ENCODE measurements at places on chromosomes 1 and 21.

GRCh38 chr1:58363585-58363984 is 182.9 kb downstream of the OMA1 start:
- DNase-seq: no peak

- no peak for DNase-seq
These were observed 31.1 kb downstream of the MRAP start for GRCh38 chr21:32329776-32330175.

GRCh38 chr1:4664606-4665005 is 10.2 kb downstream of the AJAP1 start:
- no peak for DNase-seq

- DNase-seq: no peak
These were observed 15.7 kb downstream of the REG4 start for GRCh38 chr1:119795261-119796200.

DNA sequence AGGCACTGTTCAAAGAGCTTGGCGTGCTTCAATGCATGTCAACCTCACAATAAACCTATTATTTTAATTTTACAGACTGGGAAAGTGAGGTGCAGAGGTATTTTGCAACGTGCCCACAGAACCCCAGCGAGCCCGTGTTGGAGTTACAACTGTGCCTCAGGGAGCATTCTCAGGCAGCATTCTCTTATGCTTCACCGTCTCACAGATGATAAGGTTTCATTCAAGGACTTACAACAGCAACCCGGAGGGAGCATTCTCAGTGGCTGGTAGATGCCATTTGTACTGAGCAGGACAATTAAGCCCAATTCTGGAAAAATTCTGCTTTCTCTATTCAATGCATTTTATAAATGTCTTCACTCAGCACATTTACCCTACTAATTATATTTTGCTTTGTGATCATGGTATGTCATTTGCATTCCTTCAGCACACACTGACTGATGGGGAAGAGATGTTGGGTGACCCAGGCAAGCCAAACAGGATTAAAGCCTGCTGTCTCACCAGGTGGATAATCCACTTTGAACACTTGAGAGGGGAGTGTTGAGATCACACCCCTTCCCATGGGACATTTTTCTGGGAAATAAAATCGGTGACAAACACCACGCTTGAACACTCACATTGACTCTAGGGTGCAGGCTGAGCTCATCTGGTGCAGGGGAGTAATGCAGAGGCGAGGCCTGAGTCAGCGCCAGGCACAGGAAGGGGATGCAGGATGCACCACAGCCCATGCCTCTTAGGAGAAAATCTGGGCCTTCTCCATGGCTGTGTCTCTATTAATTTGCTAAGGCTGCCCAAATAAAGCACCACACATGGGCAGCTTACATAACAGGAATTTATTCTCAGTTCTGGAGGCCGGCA is 113.9 kb downstream of the CLIC6 start:
- no peak for DNase-seq

DNA sequence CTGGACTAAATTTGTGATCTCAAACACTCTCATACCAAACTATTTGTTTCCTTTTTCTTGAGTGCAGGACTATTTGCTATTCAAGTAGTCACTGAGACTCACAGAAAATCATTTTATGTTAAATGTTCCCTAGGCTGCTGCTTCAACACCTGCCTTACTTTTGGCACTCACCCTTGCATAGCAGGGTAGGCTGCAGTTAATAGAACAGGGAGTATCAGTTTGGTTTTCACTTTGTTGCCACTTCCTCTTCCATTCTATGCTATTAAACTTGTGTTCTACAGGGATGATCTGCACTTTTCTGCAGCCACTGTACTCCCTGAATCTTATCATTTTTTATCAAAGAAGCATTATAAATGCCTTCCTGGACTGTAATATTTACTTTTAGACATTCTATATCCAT is 148.7 kb upstream of the PRMT6 start:
- DNase-seq: no peak

DNA sequence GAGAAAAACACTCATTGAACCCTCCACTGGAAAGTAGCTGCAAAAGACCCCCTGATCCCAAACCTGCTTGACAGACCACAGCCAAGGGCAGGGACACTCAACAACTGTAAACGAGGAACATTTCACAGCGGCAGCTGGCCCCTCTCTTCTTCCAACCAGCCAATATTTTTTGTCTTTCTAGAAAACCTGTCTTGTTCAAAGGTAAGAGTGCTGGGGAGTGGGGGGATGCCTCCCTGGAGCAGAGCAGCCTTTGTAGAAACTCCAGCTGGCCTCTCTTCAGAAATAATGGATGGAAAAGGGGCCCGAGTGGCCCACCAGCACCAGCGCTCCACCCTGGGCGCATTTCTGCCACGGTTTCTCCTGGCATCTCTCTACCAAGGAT is 384.0 kb downstream of the RRAGC start:
- no peak for DNase-seq

DNA sequence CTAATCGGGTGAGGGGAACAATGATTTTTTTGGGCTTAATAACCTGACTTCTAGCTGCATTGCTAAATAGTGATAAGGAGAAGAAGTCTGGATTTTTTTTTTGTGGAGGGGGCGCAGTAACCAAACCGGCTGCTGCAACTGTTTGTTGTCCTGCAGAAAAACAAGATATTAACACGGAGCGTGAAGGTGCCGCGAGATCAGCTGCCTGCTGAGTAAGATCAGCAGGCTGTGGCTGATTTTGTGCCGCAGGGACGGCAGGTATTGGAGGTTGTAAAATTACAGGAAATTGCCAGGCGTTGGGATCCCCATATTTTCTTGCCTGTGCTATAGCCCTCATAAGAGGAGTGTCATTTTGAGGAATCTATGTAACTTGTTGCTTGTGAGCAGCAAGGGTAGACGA is 8.7 kb upstream of the LRRC47 start:
- no peak for DNase-seq

- no peak for DNase-seq
These were observed 52.9 kb downstream of the MRPS6 start for GRCh38 chr21:34126269-34126668.

DNA sequence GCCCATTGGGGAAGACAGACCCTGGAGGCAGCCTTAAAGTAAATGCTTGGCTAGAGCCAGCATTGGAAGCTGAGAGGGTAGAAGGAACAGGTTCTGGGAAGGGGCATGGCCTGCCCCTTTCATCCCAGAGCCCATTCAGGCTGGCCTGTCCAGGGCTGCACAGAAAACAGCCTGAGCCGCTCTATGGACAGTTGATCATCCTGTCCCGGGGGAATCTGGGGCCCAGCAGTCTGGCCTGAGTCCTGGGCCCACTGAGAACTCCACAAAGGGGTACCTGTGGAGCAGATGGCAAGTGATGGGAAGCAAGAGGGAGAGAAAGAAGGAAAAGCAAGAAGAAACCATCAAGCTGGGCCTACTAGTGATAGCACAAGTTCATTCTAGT is 13.2 kb downstream of the TMEM81 start:
- DNase-seq: no peak

- peak; percentile 48 for DNase-seq
These were observed 79.7 kb downstream of the TBX19 start for GRCh38 chr1:168360151-168361021.

GRCh38 chr1:21811875-21812305 is at the start of gene LDLRAD2:
Gene LDLRAD2, plus strand, starts transcription at chr1:21812265. Its CDS starts 187 bp downstream, at chr1:21812452.
- no peak for DNase-seq

- DNase-seq: no peak
These were observed 14.9 kb downstream of the SLC45A1 start for GRCh38 chr1:8332806-8333205.

DNA sequence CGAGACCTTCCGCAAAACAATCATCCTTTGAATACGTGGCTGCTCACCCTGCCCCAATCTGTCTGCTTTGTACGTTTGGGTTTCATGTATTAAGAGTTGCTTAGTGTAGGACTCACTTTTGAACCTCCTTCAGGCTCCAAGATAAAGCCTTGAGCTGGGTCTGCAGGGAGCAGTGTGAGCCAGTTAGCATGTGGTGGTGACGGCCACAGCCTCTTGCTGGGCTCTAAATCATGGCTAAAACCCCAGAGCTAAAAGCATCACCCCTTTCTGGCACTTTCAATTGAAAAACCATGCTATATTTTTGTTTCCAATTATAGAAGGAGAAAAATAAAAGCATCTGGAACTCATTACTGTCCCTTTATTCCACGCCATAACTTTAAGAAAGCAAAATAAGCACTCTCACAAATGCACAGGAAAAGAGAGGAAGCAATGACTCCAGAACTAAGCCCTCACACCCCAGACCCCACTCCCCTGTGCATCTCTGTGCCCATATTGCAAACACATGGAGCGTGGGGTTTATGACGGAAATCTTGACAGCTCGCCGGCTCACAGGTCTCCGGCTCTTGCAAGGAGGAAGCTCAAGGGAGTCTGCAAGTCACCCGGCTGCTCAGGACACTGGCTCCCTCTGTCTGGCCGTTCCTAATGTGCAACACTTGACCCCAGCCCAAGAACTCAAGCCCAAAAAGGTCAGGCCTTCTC is 135.5 kb downstream of the MIS18A start:
- no peak for DNase-seq

GRCh38 chr1:36539526-36539925 is 56.8 kb upstream of the CSF3R start:
- no peak for DNase-seq

All from activated naive CD4-positive, alpha-beta T cell treated with Interleukin-2 at 50 U/mL for 16 hours (primary cell).